ENCODE measurements at places on chromosomes 1 and 21.

GRCh38 chr21:32566741-32567389 lies 18.5 kb downstream of the TCP10L start:
- DNase-seq: no peak

DNA sequence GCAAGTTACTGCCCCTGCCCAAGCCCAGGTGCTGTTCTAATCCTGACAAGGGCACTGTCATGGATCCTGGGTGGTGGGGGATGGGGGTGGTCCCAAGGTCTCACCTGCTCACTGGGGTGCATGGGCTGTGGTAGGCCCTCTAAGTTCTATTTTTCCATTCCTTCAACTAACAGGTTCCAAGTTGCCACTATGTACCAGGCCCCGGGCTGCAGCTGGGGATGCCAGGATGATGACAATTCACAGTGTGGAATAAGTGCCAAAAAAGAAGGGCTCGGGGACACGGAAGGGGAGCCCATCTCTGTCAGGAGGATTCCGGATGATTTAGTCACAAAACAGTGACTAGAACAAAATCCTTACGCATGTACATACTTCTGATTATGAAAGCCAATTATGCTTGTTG lies 76.0 kb downstream of the STUM start:
- DNase-seq: no peak

GRCh38 chr1:15820478-15820877 lies 13.0 kb upstream of the UQCRHL start:
- no peak for DNase-seq

- DNase-seq: no peak
Measured at GRCh38 chr1:51157395-51157794, 55.4 kb downstream of the C1orf185 start.

- DNase-seq: no peak
Measured at GRCh38 chr1:6890686-6891085, 105.4 kb downstream of the CAMTA1 start.

GRCh38 chr1:43883321-43883720 lies 50.3 kb upstream of the ARTN start:
- DNase-seq: no peak

DNA sequence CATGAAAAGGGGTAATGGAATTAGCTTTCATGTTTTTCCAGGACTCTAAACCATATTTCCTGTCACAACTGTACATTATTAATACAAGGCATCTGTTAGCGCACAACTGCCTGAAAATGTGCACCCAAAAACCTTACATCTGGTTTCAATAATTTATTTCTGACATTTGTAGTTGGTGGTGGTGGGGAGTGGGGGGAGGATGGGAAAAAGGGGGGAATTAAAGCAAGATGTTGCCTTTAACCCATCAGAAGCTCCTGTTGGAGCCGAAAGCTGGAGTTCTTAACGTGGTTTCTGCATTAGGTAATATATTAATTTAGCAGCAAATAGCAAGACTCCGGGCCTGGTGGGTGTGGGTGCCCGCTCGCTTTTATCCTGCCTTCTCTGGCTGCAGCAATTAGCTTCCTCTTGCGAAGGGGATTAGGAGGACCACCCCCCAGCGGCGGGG lies 36.9 kb upstream of the HHAT start:
- no peak for DNase-seq

DNA sequence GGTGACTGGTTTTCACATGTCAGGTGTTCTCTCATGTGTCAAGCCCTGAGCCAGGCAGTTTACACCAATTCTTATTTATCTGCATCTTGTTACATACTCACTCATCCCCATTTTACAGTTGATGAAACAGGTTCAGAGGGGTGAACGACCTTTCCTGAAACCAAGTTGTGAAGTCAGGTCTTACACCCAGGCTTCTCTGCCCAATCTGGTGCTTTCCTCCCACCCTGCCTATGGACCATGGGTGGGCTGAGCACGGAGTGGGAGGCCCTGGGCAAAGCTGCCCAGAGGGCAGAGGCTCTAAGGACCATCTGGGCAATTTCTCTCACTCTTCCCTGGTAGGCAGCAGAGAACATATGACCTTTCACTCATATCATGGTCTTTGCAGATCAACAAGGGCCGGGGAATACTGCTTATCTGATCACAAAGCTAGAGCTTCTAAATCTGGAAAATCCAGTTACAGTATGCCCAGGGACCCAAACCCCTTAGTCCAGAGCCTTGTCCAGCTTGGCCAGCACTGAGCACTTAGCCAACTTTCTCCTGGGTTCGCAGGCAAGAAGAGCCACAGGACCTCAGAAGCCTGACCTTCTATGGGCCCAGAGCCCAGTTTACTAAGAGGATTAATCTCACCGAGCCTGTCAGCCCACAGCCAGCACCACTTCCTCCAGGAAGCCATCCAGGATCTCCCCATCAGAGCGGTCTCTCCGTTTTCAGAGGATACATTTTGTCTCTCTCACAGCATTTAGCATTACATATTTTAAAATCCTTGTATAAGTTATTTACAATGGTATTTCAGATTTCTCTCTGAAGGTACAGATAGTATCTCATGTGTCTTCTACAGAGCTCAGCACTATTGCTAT lies 16.0 kb upstream of the TTC39A start:
- no peak for DNase-seq

DNA sequence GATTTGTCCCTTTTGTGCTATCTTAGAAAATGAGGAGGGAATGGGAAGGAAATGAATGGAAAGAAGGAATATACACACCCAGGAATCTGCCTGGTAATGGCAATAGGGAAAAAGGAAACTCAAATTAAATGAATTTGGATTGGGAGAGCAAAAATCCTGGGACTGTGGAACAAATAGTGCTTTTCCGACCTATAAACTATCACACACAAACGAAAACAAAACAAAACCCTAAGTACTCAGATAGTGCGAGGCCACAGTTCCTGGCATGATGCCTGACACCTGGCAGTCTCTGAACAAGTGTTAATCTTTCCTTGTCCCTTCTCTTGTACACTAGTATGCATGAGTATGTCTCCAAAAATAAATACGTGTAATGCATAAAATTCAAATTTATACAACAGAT lies 319.8 kb upstream of the SPAG17 start:
- DNase-seq: no peak

GRCh38 chr1:12596007-12596821 lies 21.8 kb downstream of the DHRS3 start:
- no peak for DNase-seq

GRCh38 chr1:109116286-109116685 lies 2.4 kb downstream of the ELAPOR1 start:
- no peak for DNase-seq

GRCh38 chr1:157842939-157843338 lies 1.3 kb upstream of the CD5L start:
- DNase-seq: no peak

DNA sequence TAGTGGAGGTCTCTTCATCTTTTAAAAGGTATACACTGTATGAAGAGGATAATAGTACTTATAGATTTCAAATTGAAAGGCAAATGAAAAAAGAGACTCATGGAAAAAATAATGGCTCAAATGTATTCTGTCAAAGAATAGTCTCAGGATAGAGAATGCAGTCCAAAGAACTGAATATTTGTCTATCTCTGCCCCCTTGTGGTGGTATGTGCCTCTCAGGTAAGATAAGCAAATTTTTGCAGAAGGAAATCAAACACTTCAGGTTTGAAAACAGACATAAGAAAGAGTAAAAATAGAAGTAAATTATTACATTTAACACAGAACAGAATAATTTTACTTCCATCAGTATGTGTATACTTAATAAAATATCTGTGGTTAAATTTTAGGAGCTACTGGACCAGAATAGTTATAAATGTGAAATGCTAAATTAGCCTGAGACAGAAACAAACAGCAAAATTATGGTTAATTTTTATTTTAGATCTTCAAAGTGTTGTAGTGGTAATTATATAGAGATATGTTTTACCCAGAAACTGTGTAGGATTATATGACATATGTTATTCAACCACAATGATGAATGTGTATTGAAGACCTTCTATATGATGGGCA lies 164.4 kb upstream of the PALMD start:
- no peak for DNase-seq

DNA sequence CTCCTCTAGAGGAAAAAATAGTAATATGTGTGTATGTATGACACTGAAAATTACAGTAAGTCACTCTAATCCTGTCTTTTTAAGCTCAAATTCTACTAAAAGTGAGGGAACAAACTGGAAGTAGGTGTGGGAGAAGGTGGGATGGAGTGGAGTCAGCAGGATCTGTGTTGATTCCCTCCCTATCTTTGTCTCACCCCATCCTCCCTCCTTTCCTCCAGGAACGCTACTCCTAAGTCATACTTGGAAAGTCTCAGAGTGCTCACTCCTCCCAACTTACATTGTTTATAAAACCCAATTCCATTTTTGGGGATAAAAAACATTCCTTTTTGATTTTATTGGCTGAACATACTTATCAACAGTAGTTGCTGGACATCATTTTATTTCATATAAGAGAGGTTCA lies 14.9 kb upstream of the NUP133 start:
- no peak for DNase-seq

DNA sequence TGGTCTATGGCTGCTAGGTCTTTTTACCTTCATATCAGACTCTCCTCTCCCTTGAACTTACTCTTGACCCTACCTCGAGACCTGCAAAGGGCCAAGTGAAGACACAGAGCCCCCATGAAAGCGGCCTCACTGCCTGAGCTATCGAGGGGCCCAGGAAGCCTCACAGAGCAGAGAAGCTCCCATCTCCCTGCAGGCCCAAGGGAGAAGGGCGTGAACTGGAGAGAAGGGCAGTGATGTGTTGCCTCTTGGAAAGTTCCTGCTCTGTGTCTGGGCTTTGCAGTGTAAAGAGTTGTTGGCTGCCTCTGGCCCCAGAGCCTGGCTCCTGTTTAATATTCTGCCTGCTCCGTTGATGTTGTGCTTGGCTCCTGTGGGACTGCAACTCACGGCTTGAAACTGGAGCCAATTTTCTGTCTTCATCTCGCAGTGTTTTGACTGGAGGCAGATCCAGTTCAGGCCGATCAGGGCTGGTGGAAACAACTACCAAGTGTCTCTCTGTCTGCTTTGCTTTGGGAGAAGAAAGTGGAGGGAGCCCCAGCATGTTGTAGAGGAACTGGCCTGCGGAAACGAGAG lies 4.3 kb downstream of the SERTAD4 start:
- DNase-seq: no peak

- DNase-seq: no peak
Measured at GRCh38 chr21:34790834-34791233, 122.0 kb downstream of the CLIC6 start.

DNA sequence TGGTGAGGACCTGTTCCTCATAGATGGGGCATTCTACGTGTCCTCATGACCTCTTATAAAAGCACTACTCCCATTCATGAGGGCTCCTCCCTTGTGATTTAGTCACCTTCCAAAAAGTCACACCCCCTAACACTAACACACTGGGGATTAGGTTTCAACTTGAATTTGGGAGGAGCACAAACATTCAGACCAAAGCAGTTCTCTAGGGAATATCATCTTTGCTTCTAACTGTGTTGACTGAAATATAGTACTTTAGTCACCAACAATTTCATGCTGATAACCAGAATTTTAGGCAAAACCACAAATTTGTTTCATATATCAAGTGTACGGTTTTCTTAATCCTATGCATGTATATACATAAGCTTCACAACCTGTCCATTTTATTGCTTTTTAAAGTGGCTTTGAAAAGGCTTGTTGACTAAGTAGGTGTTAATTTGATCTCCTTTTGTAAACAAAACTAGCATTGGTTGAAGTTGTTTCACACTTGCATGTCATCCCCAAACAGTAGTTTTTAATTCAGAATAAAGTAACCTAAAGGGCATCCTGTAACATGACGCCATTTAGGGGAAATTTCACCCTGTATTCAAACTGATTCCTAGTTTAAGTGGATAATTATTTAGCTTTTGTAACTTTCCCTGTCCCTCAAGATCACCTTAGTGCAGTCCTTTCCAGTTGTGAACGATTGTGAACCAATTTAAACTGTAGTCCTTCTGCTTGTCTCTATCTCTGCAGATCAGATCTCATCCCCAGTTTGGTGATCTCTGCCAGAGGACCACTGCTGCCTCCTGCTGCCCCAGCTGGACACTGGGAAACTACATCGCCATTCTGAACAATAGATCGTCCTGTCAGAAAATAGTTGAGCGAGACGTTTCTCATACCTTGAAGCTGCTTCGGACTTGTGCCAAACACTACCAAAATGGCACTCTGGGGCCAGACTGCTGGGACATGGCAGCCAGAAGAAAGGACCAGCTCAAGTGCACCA lies 141.1 kb downstream of the TLR5 start:
- DNase-seq: no peak

GRCh38 chr1:149884433-149885338 lies 14.7 kb upstream of the BOLA1 start:
- no peak for DNase-seq

- no peak for DNase-seq
Measured at GRCh38 chr1:205317311-205317917, 4.1 kb downstream of the NUAK2 start.

- DNase-seq: no peak
Measured at GRCh38 chr21:46172863-46173528, 11.3 kb downstream of the SPATC1L start.

All from stimulated activated CD8-positive, alpha-beta memory T cell treated with anti-CD3 and anti-CD28 coated beads, Interleukin-2, amount 100 ng/mL, for 1 hour (primary cell).